Dermis microvascular lymphatic vessel endothelial cell (primary cell): ENCODE measurements at places on chromosomes 4 and X. TPM values are rescaled to one million over a fixed set of nuclear protein-coding genes. Genes with fewer than 3 reads are reported as not detected.

TXK gene
- total RNA-seq, result under 0.01 and 0.13 TPM in 2 replicates

MAGED4 gene
- total RNA-seq, result 18.9 and 33.4 TPM in 2 replicates

- DNase-seq, result no peak
Observed at GRCh38 chrX:29067351-29067750, 480.1 kb downstream of the IL1RAPL1 start.

GUCY1B1 gene
- total RNA-seq, result 7.3 and 8.7 TPM in 2 replicates

RXFP1 gene
- total RNA-seq, result not detected in 2 replicates

GRCh38 chrX:96843566-96843965, 40.1 kb upstream of the RPA4 start:
- no peak for DNase-seq

- no peak for DNase-seq
Observed at GRCh38 chr4:91118597-91118996, 991.4 kb downstream of the CCSER1 start.

NHSL2 gene
- total RNA-seq, result 24.3 and 24.8 TPM in 2 replicates

NR3C2 gene
- 6.0 and 8.5 TPM in 2 replicates for total RNA-seq

- peak; percentile 71 for DNase-seq
Observed at GRCh38 chr4:16443504-16444088, 217.3 kb upstream of the TAPT1 start.

DNA sequence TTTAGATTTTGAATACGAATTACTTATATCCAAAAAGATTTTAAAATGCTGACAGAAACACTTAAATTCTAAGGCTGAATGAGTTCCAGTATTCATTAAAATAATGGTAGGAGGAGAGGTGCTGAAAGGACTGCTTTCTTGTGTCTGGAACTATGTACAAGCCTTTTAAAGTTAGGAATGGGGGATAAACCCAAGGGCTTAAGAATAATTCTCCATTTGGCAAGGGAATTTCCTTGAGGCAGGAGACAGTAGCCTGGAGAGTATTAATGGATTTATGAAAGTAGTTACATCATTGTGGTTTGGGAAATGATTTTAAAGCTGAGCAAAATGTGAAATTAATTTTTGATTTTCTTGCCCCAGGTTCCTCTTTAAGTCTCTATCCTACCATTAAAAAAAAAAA, 266.5 kb upstream of the KCNIP4 start:
- DNase-seq, result no peak

- no peak for DNase-seq
Observed at GRCh38 chr4:146647615-146648460, 9.1 kb downstream of the POU4F2 start.

ARMCX5 gene
- total RNA-seq, result 16.2 and 16.7 TPM in 2 replicates

DNA sequence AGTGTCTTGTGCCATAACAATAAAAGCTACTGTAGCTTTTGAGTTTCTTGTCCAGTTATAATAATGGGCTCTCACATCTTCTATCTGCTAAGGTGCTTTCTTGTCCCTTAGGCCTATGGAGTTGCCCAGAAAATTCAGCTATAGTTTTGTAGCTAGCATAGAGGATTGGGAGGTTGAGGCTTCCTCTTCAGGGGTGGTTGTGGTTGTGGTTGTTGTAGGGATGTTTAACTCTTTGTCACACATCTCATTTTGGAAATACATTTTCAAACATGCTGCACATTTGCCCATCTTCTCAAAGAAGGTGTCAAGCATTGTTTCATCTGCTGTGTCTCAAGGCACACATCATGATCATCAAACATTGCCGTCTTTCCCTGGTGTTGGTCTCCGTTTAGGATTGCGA, 65.0 kb downstream of the ATXN3L start:
- no peak for DNase-seq

NKAP gene
- 2.4 and 2.8 TPM in 2 replicates for total RNA-seq
